ENCODE measurements at places on chromosomes 5 and 9.

- no peak overlapping the region for H3K27ac ChIP-seq
- H3K4me3 ChIP-seq: no peak overlapping the region
- no peak for DNase-seq
- no peaks in the 10 kb centered on the region for H3K36me3 ChIP-seq
Observed at GRCh38 chr9:77521091-77521490, 127.0 kb downstream of the GNA14 start.

- no peak for DNase-seq
- H3K4me1 ChIP-seq: peaks cover 16% of the 10 kb centered on the region
- H3K27me3 ChIP-seq: peaks cover 2% of the 10 kb centered on the region
- H3K36me3 ChIP-seq: no peaks in the 10 kb centered on the region
- H3K4me3 ChIP-seq: no peak overlapping the region
Observed at GRCh38 chr5:31823472-31823871, 184.5 kb downstream of the PDZD2 start.

- no peak overlapping the region for H3K4me3 ChIP-seq
- no peaks in the 10 kb centered on the region for H3K36me3 ChIP-seq
- peaks cover 7% of the 10 kb centered on the region for H3K27me3 ChIP-seq
- no peaks in the 10 kb centered on the region for H3K4me1 ChIP-seq
Observed at GRCh38 chr5:120789918-120790317, 325.8 kb downstream of the PRR16 start.

GRCh38 chr5:10932426-10932825 lies 171.4 kb upstream of the DAP start:
- no peak overlapping the region for H3K27ac ChIP-seq
- H3K36me3 ChIP-seq: peaks cover 4% of the 10 kb centered on the region
- no peak for DNase-seq
- H3K4me3 ChIP-seq: no peak overlapping the region
- H3K4me1 ChIP-seq: no peaks in the 10 kb centered on the region
- H3K27me3 ChIP-seq: peaks cover 14% of the 10 kb centered on the region

DNA sequence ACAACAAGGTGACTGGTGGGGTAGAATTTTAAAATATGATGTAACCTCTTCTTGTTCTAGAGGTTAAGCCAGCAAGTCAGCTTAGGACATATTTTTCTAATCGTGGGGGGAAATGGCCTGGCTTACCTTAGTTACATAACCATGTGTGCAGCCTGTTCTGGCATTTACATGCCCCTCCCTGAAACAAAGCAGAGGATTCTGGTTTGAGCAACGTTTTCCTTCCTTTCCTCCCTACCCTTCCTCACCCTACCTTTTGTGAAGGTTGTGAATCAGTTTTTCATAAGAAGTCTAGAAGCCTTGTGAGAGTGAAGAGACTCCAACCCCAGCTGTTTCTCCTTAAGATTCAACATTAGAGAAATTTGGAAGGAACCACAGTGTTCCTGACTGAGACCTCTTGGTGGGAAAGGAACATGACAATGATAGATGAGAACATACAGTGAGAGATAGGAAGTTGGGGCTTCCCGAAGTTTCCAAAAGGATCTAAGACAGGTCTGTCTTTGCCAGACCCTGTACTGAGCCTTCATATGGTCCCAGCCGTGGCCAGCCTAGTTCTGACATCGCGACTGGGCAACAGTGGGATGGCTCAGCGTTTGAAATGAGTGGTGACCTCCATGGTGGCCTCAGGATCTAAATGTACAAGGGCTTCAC lies 365.2 kb downstream of the SPATA31D1 start:
- no peak overlapping the region for H3K4me3 ChIP-seq
- H3K36me3 ChIP-seq: no peaks in the 10 kb centered on the region
- peaks cover 15% of the 10 kb centered on the region for H3K4me1 ChIP-seq
- peak overlapping the region; percentile 42 for H3K27ac ChIP-seq
- DNase-seq: no peak
- no peaks in the 10 kb centered on the region for H3K27me3 ChIP-seq

DNA sequence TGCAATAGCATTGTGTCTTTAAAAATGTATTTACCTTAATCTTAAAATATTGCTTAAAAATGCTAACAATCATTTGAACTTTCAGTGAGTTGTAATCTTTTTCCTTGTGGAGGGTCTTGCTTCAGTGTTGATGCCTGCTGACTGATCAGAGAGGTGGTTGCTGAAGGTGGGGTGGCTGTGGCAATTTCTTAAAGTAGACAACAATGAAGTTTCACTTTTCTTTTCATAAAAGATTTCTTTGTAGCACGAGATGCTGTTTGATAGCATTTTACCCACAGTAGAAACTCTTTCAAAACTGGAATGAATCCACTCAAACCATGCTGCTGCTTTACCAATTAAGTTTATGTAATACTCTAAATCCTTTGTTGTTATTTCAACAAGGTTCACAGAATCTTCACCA lies 50.8 kb downstream of the NR3C1 start:
- H3K4me3 ChIP-seq: no peak overlapping the region
- peaks cover 29% of the 10 kb centered on the region for H3K4me1 ChIP-seq
- H3K27ac ChIP-seq: no peak overlapping the region
- H3K36me3 ChIP-seq: peaks cover 3% of the 10 kb centered on the region
- no peaks in the 10 kb centered on the region for H3K27me3 ChIP-seq

- peaks cover 20% of the 10 kb centered on the region for H3K27me3 ChIP-seq
- no peak for DNase-seq
- no peaks in the 10 kb centered on the region for H3K36me3 ChIP-seq
- H3K4me1 ChIP-seq: no peaks in the 10 kb centered on the region
- no peak overlapping the region for H3K4me3 ChIP-seq
Observed at GRCh38 chr9:83199240-83199639, 136.3 kb upstream of the RASEF start.

DNA sequence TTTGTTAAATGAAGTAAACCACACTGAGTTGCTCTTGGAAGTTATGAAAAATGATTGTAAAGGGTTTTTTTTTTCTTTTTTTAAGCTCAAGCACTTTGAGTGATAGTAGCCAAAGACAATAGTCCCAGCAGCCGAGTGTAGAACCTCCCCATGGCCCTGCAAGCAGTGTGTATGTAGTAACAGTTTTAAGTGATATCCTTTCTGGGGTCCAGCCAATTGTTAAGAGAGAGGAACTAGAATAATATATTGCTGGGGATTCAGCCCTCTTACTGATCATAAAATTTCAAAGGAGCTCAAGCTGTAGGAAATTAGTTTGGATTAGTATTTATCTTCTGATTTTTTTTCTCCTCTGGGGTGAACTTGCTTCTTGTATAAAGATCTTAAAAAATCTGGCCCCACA lies 43.2 kb downstream of the NPR3 start:
- peaks cover 28% of the 10 kb centered on the region for H3K36me3 ChIP-seq
- H3K27ac ChIP-seq: peak overlapping the region; percentile 68
- no peaks in the 10 kb centered on the region for H3K27me3 ChIP-seq

DNA sequence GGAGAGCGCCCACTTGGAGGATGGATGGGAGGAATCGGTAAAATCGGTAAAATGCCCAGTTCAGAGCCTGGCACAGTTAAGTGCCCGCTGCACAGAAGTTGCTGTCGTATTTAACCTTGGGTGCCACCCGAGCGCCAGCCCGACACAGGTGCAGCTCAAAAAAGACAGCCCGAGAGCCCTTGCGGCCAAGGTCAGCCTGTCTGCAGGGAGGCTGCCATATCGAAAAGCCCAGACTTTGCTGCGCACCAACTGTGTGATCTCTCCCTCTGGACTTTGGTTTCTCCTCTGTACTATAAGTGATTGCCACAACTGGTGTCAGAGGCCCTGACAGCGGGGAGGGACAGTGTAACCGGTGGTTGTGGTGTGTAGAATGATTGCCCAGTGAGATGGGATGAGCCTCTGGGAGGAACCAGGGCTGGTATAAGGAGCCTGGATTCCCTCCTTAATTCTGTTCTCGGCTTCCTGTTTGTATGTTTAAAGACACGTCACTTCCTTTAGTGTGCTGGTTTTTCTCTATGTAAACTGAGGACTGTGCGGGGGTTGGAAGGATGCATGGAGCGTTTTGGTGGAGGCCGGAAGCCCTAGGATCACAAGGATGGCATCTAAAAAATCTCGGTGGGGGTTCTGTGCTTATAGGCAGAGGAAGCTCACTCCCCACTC lies 792 bp downstream of the NTMT1 start:
- H3K36me3 ChIP-seq: no peaks in the 10 kb centered on the region
- no peaks in the 10 kb centered on the region for H3K27me3 ChIP-seq
- peak overlapping the region; percentile 92 for H3K4me3 ChIP-seq
- peaks cover 54% of the 10 kb centered on the region for H3K4me1 ChIP-seq
- H3K27ac ChIP-seq: peak overlapping the region; percentile 94

DNA sequence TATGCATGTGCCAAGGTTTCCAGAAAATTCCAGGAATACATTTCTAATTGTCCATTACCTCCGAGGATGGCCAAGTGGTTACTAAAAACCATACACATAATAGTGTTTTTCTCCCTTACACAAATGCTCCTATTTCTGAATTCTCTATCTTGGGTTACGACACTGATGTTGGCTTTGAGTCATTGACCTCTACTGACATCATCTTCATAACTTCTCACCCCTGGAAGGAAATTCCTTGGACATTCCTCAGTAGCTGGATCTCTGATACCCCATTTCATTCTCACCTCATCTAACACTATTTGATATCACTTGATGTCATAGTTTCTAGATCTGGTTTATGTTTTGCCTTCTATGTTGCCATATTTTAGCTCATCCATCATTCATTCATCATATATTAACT lies 287.2 kb downstream of the CTNND2 start:
- H3K27ac ChIP-seq: no peak overlapping the region
- no peak for DNase-seq
- no peaks in the 10 kb centered on the region for H3K36me3 ChIP-seq

GRCh38 chr5:108625654-108626053 lies 122.0 kb upstream of the FER start:
- H3K4me3 ChIP-seq: no peak overlapping the region
- H3K4me1 ChIP-seq: peaks cover 8% of the 10 kb centered on the region
- no peak for DNase-seq
- H3K27ac ChIP-seq: no peak overlapping the region
- H3K27me3 ChIP-seq: no peaks in the 10 kb centered on the region

DNA sequence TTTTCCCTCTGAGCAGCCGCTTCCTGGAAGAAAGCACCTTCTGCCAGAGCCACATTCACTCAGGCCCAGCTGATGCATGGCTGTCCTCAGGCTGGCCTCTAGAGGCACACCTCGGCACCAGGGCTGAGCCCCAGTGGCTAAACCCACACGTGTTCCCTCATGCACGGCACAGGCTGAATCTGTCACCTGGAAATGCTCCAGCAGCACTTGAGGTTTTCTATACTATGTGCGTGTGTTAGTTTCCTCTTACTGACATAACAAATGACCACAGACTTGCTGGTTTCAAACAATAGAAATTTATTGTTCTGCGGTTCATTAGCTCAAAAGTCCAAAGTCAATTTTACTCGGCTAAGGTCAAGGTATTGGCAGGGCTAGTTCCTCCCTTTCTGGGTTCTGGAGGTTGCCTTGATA lies 141.4 kb downstream of the LRRC70 start:
- no peaks in the 10 kb centered on the region for H3K4me1 ChIP-seq
- DNase-seq: no peak
- H3K27me3 ChIP-seq: peaks cover 11% of the 10 kb centered on the region

GRCh38 chr9:14400658-14400995 lies 86.7 kb upstream of the NFIB start:
- DNase-seq: no peak
- no peak overlapping the region for H3K27ac ChIP-seq
- no peaks in the 10 kb centered on the region for H3K36me3 ChIP-seq

GRCh38 chr9:114745108-114745848 lies 60.6 kb downstream of the TNFSF15 start:
- no peak overlapping the region for H3K4me3 ChIP-seq
- peak overlapping the region; percentile 58 for H3K27ac ChIP-seq
- peaks cover 24% of the 10 kb centered on the region for H3K4me1 ChIP-seq
- DNase-seq: no peak
- no peaks in the 10 kb centered on the region for H3K27me3 ChIP-seq

- H3K36me3 ChIP-seq: peaks cover 11% of the 10 kb centered on the region
- no peak overlapping the region for H3K27ac ChIP-seq
- H3K27me3 ChIP-seq: no peaks in the 10 kb centered on the region
- H3K4me3 ChIP-seq: no peak overlapping the region
- peaks cover 35% of the 10 kb centered on the region for H3K4me1 ChIP-seq
- DNase-seq: no peak
Observed at GRCh38 chr5:158838781-158839180, 260.9 kb downstream of the EBF1 start.

DNA sequence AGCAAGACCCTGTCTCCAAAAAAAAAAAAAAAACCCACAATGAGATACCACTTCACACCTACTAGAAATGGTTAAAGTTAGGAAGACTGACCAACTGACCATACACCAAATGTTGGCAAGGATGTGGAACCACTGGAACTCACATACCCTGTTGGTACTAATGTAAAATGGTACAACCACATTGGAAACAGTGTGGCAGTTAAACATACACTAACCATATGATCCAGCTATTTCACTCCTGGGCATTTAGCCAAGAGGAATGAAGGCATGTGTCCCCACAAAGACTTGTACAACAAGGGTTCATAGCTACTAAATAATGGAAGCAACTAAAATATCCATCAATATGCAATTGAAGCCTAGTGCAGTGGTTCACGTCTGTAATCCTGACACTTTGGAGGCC lies 21.3 kb downstream of the NAIF1 start:
- no peaks in the 10 kb centered on the region for H3K27me3 ChIP-seq
- H3K4me1 ChIP-seq: peaks cover 3% of the 10 kb centered on the region
- DNase-seq: no peak
- H3K27ac ChIP-seq: no peak overlapping the region
- H3K36me3 ChIP-seq: no peaks in the 10 kb centered on the region
- no peak overlapping the region for H3K4me3 ChIP-seq

DNA sequence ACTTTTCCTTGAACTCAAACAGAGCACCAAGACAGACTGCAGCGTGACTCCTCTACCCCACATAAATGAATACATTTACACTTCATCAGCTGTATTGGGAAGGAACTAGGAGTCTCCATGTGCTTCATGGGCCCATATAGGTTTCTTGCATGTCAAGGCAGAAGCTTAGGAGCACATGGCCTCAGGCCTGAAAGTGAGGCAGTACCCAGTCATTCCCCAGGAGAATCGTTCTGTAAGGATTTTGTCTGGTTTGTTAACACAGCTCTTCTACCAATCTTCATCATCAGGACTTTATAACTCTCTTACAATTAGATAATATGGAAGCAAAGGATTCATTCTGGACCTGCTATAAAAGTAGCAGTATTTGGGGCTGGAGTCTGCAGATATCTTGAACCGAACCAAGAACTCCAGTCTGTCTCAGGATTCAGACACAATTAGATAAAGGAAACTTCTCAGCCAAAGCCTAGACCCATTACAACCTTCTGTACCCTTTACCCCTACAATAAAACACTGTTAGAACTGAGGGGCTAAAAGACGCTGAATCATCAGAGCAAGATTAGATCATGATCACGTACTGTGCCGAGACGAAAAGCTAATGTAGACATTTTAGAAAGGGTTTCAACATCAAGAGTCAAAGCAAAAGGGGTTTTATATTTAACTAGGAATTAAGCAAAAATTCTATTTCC lies 385.5 kb upstream of the SLC30A5 start:
- no peak overlapping the region for H3K4me3 ChIP-seq
- no peaks in the 10 kb centered on the region for H3K27me3 ChIP-seq
- DNase-seq: no peak
- no peaks in the 10 kb centered on the region for H3K36me3 ChIP-seq
- H3K27ac ChIP-seq: no peak overlapping the region

- peaks cover 12% of the 10 kb centered on the region for H3K36me3 ChIP-seq
- H3K27me3 ChIP-seq: no peaks in the 10 kb centered on the region
- H3K4me3 ChIP-seq: peak overlapping the region; percentile 90
- no peak for DNase-seq
Observed at GRCh38 chr5:43065948-43066798, 26.1 kb upstream of the ANXA2R start.

GRCh38 chr9:8845808-8846207 lies 1046.2 kb upstream of the DMAC1 start:
- no peak for DNase-seq
- H3K4me3 ChIP-seq: no peak overlapping the region
- no peaks in the 10 kb centered on the region for H3K4me1 ChIP-seq
- no peaks in the 10 kb centered on the region for H3K36me3 ChIP-seq

GRCh38 chr5:153660919-153661318 lies 170.4 kb downstream of the GRIA1 start:
- H3K36me3 ChIP-seq: no peaks in the 10 kb centered on the region
- no peak overlapping the region for H3K4me3 ChIP-seq
- no peak for DNase-seq
- peaks cover 12% of the 10 kb centered on the region for H3K4me1 ChIP-seq
